ENCODE measurements at places on chromosomes 2 and 18. TPM values are rescaled to one million over a fixed set of nuclear protein-coding genes. Genes with fewer than 3 reads are reported as not detected.

The SERPINB11 gene
- not detected for total RNA-seq

The STEAP3 gene
- total RNA-seq, result under 0.01 TPM

The ABCG8 gene
- total RNA-seq, result 0.41 TPM

The ZNF514 gene
- 24.5 TPM for total RNA-seq

The VWC2L gene
- total RNA-seq, result 4.1 TPM

All from frontal cortex (tissue), 4 donors.